ENCODE measurements at places on chromosomes 2 and 18.
A peak's percentile ranks its signal among the peaks of the same experiment; 100 is the strongest.

- DNase-seq = no peak
Measured at GRCh38 chr18:61869636-61870035, 23.2 kb downstream of the RNF152 start.

DNA sequence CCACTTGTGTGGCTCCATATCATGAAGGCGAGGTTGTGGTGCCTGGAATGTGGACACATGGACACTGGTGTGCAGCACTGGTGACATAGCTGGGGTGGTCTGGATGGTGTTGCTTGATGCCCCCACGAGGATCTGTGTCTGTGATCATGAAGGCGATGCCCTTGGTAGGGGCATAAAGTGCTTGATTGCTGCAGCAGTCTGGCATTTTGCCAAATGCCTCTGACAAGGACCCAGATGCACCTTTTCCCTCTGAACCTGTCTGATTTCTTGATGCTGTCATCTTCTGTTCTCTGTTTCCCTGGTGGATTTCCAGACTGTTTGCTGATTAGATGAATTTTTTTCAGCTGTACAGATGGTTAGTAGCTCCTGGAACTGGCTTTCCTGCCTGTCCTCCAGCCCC, 752.0 kb upstream of the HS6ST1 start:
- DNase-seq = no peak

GRCh38 chr2:168751104-168751740, 51.2 kb upstream of the NOSTRIN start:
- DNase-seq = peak; percentile 79

- DNase-seq = no peak
Measured at GRCh38 chr2:10920764-10921388, 9.1 kb downstream of the KCNF1 start.

DNA sequence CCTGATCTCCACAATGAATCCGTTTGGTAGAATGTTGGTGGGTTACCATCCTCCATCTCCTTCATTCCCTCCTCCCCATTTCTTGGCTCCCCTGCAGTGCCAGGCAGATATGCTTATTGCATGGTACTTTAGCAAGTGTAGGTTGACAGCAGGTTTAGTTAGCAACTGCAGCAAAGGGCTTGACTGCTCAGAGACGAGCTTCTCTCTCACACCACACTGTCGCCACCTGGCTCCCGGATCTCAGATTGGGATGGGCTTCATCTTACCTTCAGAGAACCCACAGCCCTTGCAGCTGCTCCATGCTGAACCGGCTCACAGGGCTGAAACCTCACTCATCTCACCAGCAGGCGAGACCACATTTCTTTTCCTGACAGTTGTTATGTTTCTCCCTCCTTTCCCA, 88.8 kb downstream of the VWA3B start:
- DNase-seq = no peak

GRCh38 chr2:152370783-152371182, 35.8 kb downstream of the FMNL2 start:
- DNase-seq = no peak

DNA sequence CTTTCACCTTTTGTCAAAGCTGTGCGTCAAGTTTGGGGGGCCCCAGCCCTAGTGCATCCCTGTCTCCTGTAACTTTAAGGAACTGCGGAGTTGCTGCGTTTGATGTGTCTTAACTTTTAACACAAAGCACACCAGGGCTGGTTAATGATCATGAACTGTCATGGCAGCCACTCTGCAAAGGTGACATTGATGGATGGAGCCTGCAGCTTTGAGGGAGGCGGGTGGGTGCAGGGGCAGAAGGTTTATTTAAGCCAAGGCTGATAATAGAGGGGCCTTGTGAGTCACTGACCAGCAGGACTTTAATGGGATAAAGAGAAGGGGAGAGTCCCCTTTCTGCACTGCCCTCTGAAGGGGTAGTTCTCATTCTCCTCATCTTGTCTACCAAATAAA, 190.2 kb upstream of the GATA6 start:
- no peak for DNase-seq

- DNase-seq = no peak
Measured at GRCh38 chr2:103960951-103961350, 893.0 kb upstream of the POU3F3 start.

GRCh38 chr2:66851449-66851872, 416.5 kb downstream of the MEIS1 start:
- no peak for DNase-seq

DNA sequence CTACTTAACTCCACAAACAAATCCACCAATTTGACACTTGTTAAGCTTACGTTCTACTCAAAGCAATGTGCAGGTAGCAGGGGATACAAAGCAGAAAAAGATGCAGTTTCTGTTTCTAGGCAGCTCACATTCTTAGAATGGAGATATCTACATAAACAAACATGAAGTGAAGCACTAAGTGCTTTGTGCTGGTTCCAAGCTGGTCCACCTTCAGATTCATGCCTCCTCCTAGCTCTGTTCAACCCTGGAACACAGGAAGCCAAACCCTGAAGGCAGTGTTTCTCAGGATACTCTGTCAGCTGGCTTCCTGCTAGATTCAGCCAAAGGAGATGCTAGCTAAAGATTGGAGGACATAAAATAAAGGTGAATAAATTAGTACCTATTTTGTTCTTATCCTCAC, 55.3 kb upstream of the NOL4 start:
- DNase-seq = no peak

GRCh38 chr18:75475228-75475627, 47.7 kb upstream of the SMIM21 start:
- DNase-seq = no peak

GRCh38 chr2:234703258-234703657, 206.4 kb upstream of the ARL4C start:
- DNase-seq = no peak

DNA sequence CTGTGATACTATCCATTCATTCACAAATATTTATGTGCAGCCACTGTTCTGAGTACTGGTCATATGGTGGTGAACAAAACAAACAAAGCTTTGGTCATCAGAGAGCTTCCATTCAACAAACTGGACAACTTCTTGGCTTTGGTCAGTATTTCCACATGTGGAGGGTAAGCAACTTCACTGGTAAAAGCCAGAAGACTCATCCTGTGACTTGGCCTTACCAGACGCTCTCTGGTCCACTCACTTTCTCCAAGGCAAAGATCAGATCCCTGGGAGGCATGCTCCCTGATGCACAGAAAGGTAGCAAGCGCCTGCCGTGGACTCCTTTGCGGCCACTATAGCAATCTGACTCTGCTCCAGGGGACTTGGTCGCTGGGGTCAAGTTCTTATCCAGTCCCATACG, 179.5 kb downstream of the EN1 start:
- DNase-seq = no peak

GRCh38 chr18:76410660-76411417, 84.2 kb downstream of the ZNF516 start:
- DNase-seq = no peak

DNA sequence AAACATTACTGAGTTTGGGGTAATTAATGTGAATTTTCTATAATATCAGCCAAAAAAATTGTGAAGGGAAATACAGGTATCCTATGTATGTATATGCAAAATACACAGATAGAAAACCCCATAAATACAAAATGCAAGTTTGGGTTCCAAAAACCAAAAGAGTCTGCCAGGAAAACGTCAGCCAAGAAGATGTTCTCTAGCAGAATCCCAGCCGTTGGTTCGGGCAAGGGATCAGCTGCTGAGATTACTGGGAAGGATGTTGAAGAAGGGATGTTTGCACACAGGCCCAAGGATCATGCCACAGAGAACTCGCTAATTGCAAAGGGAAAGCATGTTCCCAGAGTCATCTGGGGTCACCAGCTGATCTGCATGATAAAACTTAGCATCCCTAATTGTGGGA, 9.5 kb upstream of the ANO7 start:
- no peak for DNase-seq

DNA sequence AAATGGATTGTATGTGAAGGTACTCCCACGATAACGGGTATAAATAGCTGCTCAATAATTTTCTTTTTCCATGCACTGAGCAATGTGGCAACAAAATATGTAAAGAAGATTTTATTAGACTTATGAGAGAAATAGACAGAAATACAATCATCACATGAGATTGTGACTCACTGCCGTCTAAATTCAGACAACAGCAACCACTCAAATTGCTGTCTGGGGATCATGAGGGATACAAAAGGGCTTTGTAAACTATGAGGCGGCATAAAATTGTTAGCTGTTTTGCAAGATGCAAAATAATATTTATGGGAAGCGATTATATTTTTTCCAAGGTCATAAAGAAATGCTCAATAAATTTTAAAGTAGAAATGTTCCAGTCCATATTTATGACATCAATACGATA, 259.1 kb upstream of the AGAP1 start:
- DNase-seq = no peak

DNA sequence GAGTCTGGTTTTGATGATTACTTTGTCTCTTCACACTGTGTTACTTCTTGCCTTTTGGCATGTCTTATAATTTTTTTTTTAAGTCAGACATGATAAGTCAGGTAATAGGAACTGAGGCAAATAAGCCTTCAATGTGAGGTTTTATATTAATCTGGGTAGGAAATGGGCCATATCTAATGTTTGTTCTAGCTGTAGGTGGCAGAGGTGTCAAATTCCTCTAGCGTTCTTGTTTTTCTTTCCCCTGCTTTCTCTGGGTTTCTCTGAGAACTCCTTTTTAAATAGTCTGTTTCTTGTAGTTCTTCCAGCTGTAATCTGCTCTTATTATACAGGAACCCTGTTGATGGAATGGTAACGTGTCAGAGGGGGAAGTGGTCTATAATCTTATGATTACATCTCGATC, 5.7 kb downstream of the SP140 start:
- no peak for DNase-seq

DNA sequence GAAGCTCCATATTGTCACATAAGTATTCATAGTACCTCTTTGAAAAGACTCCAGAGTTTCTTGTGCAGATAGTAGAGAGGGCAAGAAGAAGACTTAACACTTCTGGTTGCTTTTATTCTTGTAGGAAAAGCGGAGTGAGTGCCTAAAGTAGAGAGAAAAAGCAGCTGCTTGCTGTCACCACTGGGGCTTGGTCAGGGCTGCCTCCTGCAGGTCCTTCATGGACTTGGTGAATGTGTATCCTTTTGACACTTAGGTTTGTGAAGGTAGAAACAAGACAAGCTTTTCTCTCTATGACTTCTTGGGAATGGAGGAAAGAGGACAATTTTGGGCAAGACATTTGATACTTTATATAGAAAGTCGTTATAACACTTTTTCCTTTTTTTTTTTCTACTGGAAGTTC, 312.8 kb upstream of the FANCL start:
- no peak for DNase-seq

Data from activated CD4-positive, alpha-beta T cell treated with anti-CD3 and anti-CD28 coated beads, Interleukin-2, amount 10 ng/mL, durations not matched to agents 24 days and 14 days (primary cell).